ENCODE measurements at places on chromosomes 7 and 10. TPM values are rescaled to one million over a fixed set of nuclear protein-coding genes. Genes with fewer than 3 reads are reported as not detected.
A peak's percentile ranks its signal among the peaks of the same experiment; 100 is the strongest.

GRCh38 chr10:96017191-96017687 is 26.1 kb upstream of the CCNJ start:
- DNase-seq = no peak

GRCh38 chr7:106538638-106539037 is 122.3 kb downstream of the CCDC71L start:
- no peak for DNase-seq

GRCh38 chr7:36151921-36152755 is 916 bp upstream of the EEPD1 start:
- no peak for DNase-seq

DNA sequence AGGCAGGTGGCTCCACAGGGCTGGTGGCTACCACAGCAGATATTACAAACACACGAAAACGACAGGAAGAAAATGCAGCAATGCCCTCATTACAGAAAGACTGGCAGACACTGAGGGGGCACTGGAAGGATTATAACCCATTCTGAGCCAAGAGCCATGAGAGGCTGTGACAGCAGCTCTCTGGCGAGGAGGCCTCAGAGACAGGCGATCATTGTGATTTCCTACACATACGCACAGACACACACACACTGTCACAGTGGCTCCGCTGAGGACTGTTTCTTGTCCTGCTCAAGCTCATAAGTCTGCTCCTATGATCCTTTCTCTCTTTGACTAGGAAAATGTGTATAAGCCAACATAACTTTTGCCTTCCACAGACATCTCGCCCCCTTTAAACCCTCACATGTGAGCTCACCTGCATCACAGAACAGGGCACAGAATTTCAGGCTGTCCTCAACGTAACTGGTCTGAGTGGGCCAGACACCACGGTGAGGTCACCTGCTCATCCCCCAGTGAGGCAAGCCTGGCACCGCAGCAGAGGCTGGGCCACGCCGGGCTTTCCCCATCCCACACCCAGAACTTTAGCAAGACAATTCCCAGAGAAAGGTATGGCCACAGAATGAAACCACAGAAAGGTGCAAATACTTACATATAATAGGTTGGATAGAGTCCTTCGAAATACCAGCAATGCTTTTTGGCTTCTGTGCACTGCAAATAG is 51.7 kb downstream of the VOPP1 start:
- no peak for DNase-seq

DNA sequence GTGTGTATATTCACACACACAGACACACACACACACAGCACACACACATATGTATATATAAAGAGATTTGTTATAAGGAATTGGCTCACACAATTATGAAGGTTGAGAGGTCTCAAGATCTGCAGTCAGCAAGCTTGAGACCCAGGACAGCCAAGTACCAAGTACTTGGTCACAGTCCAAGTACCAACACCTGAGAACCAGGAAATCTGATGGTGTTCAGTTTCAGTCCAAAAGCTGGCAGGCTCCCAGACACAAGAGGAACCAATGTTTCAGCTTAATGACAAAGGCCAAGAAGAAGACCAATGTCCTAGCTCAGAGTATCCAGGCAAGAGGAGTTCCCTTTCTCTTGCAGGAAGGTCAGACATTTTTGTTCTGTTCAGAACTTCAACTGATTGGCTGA is 780.2 kb downstream of the MAGI2 start:
- DNase-seq = no peak

- no peak for DNase-seq
Observed at GRCh38 chr7:38700116-38700515, 68.9 kb upstream of the AMPH start.

- DNase-seq = peak; percentile 29
Observed at GRCh38 chr7:150358988-150359621, 9.5 kb upstream of the REPIN1 start.

DNA sequence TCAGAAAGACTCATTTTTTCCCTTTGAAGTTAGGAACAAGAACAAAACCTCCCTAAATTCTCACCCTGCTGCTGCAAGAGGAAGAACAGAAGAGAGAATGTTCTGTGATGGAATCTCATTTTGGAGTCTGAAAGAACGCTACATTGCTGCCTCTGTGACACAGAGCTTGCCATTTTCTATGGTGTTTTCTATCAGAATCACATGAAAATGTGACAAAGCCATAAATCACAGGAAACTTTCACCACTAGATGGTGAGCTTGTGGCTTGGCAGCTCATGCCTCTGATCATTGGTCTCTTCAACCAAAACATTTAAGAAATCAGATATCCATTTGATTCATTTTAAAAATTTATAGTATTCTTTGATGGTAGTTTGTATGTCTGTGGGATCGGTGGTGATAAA is 82.9 kb downstream of the CADPS2 start:
- no peak for DNase-seq

- peak; percentile 24 for DNase-seq
Observed at GRCh38 chr7:150940431-150941102, 37.6 kb downstream of the KCNH2 start.

DNA sequence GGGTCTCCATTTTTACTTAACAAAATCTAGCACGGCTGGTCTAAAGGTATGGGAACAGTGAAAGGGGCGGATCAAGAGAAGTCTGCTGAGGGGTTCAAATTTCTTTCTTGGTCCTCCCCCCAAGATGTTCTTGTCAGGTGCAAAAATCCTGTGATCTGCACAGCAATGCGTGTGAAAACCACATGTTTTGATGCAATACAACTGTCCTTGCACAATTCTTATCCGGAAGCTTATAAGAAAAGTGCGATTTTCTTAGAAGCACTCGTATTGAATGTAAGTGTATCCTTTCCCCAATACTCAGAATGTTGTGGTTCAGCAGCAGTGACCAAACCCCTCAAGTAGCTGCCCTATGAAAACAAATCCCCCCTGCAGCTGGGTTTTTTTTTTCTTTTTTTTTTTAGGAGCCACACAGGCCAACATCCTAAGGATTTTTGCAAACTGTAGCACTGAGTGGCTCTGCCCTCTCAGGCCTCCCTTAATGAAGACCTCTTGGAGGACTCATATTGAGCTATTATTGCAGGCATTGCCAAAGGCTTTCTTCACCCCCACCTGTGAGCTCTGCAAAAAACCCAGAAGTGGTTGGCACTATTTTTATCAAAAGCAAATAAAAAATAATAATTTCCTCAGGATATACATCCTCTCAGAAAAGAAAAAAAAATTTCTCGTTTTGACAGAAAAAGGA is 151.9 kb upstream of the ITGB1 start:
- no peak for DNase-seq

DNA sequence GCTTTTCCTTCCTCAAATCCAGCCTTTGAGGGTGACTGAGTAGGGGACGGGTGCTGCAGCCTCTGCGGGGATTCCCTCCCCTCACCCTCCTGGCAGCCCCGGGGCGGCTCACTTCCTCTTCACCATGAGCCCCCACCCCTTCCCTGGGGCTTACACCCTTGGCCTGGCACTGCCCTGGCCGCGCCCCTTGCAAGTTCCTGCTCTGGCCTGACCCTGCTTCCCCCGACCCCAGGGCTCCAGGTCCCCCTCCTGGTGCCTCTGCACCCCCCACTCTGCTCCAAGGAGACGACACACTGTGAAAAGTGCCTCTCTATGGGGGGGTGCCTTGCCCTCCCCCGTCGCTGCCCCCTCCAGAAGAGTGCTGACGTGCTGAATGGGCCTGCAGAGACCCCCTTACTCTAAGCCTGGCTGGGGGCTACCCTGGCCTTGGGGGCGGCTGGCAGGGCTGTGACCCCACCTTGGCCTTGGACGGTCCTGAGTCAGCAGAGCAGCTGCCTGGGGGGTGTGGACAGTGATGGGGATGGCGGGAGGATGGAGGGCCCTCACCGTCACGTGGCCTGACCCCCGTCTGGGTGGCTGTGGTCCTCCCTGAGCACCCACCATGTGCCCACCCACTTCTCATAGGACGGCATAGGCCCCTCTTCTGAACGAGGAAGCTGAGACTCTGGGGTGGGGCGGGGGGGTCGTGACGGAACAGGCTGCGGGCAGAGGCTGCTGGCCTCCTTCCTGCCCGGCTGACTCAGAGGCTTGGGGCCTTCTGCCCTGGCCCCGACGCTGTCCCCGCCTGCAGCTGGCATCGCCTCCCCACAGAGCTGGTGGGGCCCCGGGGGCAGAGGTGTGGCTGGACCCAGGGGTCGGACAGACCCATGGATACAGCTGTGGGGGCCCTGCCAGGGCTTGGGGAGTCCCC is 9.8 kb downstream of the LFNG start:
- DNase-seq = peak; percentile 88

DNA sequence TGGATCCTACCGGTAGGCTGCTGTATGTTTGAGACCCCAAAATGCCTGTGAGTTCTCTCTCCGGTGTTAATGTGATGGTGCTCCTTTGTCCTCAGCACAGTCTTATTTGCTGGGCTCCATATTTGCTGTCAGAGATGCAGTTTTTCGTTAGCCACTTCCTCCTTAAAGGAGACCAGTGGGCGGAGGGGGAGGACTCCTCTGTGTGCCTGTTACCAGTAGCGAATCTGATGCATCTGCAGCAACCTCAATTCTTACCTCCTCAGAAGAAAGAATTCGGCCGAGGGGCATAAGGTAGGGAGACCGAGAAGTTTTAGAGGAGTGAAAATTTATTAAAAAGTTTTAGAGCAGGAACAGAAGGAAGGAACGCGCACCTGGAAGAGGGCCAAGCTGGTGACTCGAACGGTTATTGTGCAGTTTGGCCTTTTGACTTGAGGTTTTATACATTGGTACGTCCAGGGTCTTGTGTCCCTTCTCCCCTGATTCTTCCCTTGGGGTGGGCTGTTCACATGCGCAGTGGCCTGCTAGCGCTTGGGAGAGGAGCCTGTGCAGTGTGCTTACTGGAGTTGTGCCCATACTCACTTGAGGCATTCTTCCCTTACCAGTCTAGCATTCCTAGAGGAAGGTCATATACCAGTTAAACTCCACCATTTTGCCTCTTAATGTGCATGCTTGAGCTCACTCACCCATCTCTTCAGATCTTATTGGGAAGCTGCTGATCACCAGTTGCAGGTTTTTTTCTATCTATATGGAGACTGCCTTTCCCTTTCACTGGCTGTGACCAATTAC is 49.5 kb downstream of the GNAI1 start:
- no peak for DNase-seq

The HIPK2 gene
- polyA plus RNA-seq = 15.7 TPM

The GNB2 gene
- 286 TPM for polyA plus RNA-seq

The CPSF4 gene
- 12.7 TPM for polyA plus RNA-seq

The CTTNBP2 gene
- polyA plus RNA-seq = 0.92 TPM

The GRID2IP gene
- polyA plus RNA-seq = 0.39 TPM

The PRPS1L1 gene
- polyA plus RNA-seq = not detected

The NPVF gene
- polyA plus RNA-seq = not detected

The COL17A1 gene
- 18.7 TPM for polyA plus RNA-seq

The SPDYE11 gene
- not detected for polyA plus RNA-seq

Measured in sigmoid colon (tissue), 7 donors.